ENCODE measurements at places on chromosomes 16 and 17. TPM values are rescaled to one million over a fixed set of nuclear protein-coding genes. Genes with fewer than 3 reads are reported as not detected.

- no peaks in the 10 kb centered on the region for H3K27me3 ChIP-seq
- no peak for DNase-seq
- H3K36me3 ChIP-seq = peaks cover 11% of the 10 kb centered on the region
- H3K27ac ChIP-seq = no peak overlapping the region
- no peak overlapping the region for H3K4me3 ChIP-seq
- H3K4me1 ChIP-seq = no peaks in the 10 kb centered on the region
Observed at GRCh38 chr16:78925083-78925767, 675.3 kb downstream of the MAF start.

DNA sequence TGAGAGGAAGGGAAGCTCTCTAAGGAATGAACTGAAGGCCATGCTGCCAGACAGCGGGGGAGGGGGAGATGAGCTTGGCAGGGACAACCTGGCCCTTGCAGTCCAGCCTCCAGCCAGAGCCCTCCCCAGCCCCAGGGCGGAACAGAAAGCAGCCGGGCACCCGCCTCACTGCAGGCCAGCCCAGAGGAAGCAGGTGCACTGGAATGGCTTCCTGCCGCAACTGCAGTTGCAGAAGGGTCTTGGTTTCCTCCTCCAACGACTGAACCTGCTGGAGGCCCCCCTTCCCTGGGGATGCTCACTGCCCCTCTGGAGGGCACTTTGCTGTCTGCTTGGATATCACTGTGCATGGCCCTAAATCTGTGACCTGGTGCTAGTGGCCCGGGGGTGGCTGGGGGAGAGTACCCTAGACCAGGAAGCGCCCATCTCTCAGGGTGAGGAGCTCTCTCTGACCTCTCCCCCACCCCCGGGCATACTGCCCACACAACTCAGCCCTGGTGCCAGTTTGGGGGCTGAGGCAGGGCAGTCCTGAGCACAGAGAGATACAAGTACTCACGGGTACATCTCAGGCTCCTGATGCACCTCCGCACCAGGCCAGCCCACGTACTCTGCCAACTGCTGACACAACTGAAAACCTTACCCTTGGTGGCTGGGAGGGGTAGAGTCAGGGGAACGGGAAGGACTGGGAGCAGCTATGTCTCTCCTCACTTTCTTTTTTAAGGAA lies 41.1 kb downstream of the MYO18A start:
- peaks cover 18% of the 10 kb centered on the region for H3K36me3 ChIP-seq
- peak overlapping the region; percentile 99 for H3K27ac ChIP-seq
- no peaks in the 10 kb centered on the region for H3K27me3 ChIP-seq
- H3K4me3 ChIP-seq = peak overlapping the region; percentile 89

- DNase-seq = no peak
- no peak overlapping the region for H3K27ac ChIP-seq
- no peaks in the 10 kb centered on the region for H3K27me3 ChIP-seq
- H3K4me3 ChIP-seq = no peak overlapping the region
Observed at GRCh38 chr17:1560101-1560857, 2.3 kb downstream of the PITPNA start.

DNA sequence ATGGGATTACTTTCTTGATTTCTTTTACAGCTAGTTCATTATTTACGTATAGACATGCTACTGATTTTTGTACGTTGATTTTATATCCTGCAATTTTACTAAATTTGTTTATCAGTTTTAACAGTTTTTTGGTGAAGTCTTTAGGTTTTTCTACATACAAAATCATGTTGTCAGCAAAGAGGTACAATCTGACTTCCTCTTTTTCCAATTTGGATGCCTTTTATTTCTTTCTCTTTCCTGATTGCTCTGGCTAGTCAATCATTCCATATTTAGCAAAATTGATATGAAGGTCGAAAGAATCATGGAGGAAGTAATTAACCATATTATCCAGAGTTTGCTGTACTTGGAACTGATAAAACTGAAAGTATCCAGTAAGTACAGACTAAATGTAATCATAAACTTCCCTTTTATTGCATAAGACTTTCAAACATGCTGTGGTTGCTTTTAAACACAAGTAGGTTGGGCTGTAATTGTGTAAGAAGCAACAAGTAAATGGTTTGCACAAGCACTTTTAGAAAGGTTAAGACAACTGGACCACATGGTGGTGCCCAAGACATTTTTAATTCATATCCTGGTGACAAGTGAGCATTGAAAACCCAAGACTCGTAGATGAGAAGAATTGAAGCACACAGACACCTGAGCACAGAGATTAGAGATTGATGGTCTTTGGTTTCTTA lies 8.4 kb downstream of the GDE1 start:
- DNase-seq = no peak
- peaks cover 64% of the 10 kb centered on the region for H3K36me3 ChIP-seq
- peaks cover 38% of the 10 kb centered on the region for H3K4me1 ChIP-seq
- no peaks in the 10 kb centered on the region for H3K27me3 ChIP-seq
- no peak overlapping the region for H3K27ac ChIP-seq

DNA sequence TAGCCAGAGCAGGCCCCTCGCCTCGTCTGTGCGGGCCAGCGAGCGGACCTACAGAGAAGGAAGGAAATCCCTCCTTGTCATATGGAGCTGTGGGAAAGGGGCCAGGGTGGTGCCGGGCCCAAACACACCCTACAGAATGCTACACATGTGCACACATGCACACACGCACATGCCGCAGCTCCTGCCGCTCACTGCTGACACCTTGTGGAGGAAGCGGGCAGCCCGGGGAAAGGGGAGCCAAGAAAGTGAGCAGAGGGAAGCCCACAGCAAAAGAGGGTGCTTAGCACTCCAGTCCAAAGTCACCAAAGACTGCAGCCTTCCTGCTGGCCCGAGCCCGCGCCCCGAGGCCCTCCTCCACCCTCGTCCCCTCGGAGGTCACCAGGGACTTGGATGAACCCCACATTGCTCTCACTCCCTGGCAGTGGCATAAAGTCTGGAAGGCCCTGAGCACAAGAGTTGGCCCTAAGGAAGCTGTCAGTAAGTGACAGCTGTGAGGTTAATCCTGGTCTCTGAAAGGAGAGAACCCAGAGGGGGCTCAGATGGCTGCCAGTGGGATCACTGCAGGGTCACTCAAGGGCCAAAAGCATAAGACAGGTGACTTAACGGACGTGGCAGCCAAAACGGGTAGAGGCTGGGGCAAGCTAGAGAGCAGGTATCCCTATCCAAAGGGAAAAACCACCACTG lies 68.2 kb downstream of the MYO18A start:
- no peak overlapping the region for H3K27ac ChIP-seq
- H3K4me1 ChIP-seq = peaks cover 2% of the 10 kb centered on the region
- no peak overlapping the region for H3K4me3 ChIP-seq
- no peaks in the 10 kb centered on the region for H3K27me3 ChIP-seq

GRCh38 chr16:73996624-73997339 lies 299.8 kb upstream of the PSMD7 start:
- DNase-seq = no peak
- H3K4me3 ChIP-seq = no peak overlapping the region
- H3K36me3 ChIP-seq = no peaks in the 10 kb centered on the region

DNA sequence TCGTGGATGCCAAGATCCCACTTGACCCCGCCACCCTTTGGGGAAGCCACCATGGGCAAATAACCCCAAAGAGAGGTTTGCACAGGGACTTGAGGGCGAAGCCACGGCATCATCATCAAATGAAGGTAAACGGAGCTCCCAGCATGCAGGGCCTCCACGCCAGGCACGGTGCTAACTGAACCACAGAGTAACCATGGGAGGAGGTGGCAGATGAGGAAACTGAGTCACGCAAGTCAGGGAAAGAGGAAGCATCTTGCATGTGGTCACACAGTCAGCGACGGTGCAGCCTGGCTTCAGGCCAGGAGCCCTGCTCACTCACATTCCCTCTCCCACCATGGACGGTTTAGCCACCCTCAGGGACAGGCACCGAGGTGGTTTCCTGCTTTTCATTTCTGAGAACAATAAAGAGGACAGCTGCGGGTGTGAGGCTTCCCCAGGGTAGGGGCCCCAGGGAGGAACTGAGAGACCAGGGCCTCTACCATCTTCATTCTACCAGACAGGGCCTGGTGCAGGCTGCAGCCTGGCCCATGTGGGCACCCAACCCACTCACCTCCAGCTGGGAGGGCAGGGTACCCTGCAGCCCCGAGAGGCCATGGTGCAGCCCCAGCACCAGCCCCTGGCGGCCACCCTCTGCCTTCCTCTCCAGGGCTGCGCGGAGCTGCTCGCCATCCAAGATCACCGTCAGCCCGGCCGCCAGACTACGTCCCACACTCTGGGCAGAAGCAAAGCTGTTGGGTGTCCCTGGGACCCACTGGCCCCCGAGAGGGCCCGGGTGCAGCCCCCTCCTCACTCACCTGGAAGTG lies 78.3 kb downstream of the RMI2 start:
- no peaks in the 10 kb centered on the region for H3K27me3 ChIP-seq
- H3K36me3 ChIP-seq = no peaks in the 10 kb centered on the region
- H3K27ac ChIP-seq = no peak overlapping the region
- peaks cover 3% of the 10 kb centered on the region for H3K4me1 ChIP-seq

DNA sequence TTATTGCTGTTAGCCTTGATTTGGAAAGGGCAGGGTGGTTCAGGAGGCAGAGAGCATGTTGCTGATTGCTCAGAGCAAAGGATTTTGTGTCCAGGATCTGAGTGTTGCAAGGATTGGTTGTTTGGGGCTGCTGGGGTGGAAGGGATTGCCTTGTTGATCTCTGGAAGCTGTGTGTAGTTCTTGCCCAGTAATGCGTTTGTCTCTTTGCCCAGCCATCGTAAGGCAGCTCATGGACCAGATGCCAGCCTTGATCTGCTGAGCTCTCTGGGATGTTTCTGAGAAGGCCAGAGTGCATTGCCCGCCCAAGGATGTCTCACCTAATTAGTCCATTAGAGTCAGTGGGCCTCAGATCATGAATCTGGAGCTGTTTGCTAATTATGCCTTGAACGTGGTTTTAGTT lies 33.6 kb downstream of the NKD1 start:
- no peak for DNase-seq
- H3K27me3 ChIP-seq = no peaks in the 10 kb centered on the region
- H3K4me3 ChIP-seq = no peak overlapping the region
- H3K36me3 ChIP-seq = no peaks in the 10 kb centered on the region
- H3K27ac ChIP-seq = no peak overlapping the region

DNA sequence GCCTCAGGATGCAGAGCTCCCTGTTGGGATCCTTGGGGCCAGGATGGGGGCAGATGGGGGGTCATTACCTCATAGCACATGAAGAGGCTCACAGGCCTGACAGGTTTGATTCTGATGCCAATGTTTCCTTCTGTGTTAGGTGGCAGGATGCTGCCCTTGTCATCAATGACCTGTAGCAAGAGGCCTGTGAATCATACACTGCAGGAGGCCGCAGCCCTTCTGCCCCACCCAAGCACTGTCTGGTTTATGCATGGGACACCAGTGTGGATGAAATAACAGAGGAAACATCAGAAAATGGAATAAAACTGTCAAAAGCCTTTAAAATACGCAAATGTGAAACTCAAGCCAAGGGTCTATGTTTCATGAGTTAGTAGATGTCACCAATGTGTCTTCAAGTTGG lies 60.5 kb upstream of the ACSM2B start:
- no peaks in the 10 kb centered on the region for H3K36me3 ChIP-seq
- no peak overlapping the region for H3K27ac ChIP-seq
- no peak overlapping the region for H3K4me3 ChIP-seq
- DNase-seq = no peak
- H3K4me1 ChIP-seq = no peaks in the 10 kb centered on the region

Gene TP53TG3
- not detected for total RNA-seq

Gene SCNN1G
- total RNA-seq = not detected

Gene TLCD2
- total RNA-seq = 0.30 TPM

Gene PLCD3
- 4.0 TPM for total RNA-seq
